DMS153 (cell line): ENCODE measurements at places on chromosomes 4 and X.

DNA sequence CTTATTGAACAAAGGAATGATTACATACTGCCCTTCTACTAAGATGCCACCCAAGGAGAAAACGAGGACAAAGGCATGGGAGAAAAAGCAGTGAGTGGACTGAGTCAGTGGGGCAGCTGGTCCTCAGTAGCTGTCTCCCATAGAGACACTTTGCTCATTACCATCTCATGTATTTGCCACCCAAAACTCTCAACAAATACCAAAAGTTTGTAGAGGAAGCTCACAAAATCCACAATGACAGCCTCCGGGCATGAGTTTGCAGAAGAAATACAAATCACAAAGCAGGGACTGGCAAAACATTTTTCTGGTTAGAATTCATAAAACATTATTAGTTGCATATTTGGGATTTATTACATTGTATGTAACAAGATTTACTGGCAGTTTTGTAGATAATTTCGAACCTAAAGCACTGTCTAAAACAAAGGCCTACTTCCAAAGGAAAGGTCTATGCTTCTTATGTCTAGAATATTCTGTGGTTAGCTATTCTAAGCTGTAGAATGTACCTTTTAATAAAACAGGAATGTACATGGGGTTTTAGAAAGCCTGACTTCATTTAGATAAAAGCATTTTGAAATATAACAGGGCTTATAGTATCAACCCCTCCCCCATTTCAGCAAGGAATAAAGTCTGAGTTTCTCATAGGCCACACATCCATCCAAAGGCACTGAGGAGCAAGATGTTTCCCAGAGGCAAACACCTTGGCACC, 17.7 kb downstream of the PCDH18 start:
- DNase-seq = no peak

GRCh38 chr4:86948276-86948675, 13.5 kb downstream of the AFF1 start:
- DNase-seq = no peak

DNA sequence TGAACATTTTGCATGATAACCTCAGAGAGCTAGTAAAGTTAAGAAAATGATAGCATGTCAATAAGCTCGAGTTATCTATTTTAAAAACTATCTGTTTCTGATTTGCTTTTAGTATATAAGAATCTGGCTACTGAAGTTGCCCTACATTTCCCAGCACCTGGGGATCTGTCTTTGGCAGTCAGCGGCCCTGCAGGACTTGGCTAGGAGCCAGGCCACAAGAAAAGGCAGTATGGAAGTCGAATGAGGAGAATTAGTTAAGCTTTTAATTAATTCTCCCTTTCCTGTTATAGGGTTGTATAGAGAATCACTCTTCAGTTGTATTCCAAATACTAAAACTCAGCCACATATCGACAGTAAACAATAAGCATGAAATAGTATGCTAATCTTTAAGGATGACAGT, 22.7 kb downstream of the POU4F2 start:
- no peak for DNase-seq

DNA sequence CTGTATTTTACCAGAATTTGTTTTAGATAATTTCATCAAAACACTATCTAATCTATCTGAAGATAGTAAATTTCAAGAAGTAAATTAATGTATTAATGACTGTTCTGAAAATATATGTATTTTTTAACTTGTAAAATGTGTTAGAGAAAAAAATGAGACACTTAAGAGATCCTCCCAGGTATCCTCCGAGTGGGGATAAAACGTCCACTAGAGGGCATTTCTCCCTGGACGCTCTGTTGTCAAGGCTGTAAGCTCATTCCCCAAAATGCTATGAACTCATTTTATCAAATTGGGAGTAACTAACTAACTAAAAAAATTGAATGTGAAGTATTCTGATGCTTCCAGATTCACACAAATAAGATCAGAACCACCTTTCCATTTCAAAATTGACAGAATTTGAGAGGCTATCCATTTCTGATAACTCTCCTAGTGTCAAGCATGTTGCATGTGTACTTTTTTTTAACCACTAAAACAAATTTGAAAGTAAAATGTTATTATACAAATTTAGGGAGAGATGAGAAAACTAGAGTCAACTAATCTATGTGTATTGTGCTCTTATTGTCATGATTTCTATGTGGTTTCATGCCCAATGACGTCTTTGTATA, 337.3 kb upstream of the HS3ST1 start:
- no peak for DNase-seq

GRCh38 chrX:101999644-102000539, 68.1 kb upstream of the ZMAT1 start:
- DNase-seq = no peak

GRCh38 chr4:159434114-159434870, 331.4 kb downstream of the RAPGEF2 start:
- no peak for DNase-seq

- no peak for DNase-seq
These were observed 85.7 kb downstream of the QDPR start for GRCh38 chr4:17426222-17426621.

DNA sequence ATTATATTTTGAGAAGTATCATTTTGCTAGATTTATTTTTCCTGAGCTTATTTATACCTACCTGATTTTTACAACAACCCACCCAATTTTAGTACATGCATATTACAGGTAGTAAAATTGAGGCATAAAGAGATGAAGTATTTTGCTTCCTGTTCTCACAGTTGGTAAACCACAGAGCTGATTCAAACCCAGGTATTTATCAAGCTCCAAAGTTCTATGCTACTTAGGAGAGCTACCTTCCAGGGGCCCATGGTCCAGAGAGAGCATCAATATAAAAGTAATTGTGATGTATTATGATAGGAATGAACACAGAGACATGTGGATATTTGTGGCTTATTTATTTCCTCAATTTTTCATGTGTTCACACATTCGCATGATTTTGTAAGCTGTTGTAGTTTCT, 20.2 kb upstream of the GBA3 start:
- no peak for DNase-seq

DNA sequence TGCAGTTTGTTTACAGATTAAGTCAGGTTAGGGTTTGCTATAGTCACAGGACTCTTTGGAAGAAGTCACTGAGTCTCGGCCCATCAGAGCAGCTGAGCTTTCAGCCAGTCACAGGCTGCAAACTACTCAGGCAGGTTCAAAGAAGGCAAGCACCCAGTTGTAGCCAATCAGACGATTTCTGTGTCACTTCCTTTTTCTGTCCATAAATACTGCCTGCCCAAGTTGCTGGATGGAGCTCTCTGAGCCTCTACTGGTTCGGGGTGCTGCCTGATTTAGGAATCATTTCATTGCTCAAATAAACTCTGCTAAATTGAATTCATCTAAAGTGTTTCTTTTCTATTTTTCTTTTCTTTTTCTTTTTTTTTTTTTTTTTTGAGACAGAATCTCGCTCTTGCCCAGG, 7.3 kb upstream of the SH3BP2 start:
- DNase-seq = no peak

GRCh38 chr4:28209371-28209924, 1348.8 kb downstream of the STIM2 start:
- DNase-seq = no peak

DNA sequence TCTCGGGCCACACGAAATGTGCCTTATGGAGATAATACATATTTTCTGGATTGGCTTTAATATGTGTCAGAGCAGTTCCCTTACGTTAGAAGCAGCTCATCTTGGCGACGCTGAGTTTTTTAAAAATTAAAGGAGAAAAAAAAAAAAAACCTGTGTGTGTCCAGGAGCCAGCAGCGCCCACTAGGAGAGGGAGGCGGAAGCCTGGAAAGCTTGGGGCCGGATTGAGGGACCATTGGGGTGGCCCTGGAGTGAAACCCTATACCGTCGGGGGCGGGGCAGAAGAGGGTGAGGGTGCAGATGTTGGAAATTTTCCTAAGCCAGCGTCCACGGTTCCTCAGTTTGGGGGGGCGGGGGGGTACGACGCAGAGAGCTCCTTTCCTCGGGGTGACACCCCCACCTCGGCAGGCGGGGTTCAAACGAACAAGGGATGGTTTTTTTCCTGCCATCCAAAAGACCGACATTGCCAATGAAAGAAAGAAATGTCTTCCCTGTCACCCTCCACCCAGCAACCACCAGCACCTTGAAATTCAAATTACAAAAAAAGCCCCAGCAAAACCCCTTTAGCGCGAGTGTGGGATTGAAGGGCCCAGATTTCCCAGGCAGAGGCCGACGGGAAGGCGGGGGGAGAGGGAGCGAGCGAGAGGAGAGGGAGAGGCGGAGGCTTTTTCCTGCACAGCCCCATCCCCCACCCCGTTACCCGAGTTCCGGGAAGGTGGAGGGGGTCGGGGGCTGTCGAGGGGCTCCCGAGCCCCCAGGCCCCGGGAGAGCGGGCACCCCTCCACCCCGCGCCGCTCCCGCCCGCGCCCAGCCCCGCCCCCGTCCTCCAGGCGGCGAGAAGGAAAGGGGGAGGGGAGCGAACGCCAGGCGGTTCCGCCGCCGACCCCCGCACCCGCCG, 859 bp downstream of the SMARCA1 start:
- peak; percentile 35 for DNase-seq

GRCh38 chr4:17468619-17469221, 43.2 kb downstream of the QDPR start:
- DNase-seq = no peak

DNA sequence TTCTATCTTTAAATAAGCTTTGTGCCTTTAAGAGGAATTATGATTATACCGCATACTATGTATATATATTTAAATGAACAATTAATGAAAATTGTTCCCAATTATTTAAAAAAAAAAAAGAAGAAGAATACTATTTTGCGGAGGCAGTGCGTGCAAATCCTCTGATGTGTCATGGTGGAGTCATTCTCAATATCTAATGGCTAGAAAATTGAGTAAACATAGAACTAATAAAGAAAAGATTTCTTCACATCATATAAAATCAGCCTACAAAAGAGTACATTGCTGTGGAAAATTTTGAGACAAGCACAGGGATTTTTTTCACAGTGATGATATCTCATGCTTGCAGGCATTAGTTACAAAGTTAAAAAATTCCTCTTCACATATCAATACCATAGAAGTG, 2.6 kb upstream of the EREG start:
- no peak for DNase-seq

DNA sequence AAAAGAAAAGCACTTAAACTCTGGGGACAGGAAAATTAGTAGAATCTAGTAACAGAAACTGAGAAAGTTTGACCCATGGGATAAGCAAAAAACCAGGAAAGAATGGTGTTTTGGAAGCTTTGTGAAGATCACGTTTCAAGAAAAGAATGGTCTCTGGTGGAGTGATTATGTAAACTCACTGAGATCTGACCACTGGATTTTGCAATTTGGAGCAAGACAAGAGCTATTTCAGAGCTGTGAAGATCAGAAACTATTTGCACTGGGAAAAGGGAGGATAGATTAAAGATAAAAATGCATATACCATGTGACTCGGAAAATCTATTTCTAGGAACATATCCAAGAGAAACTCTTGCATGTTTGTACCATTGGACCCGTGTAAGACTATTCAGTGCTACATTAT, 4.3 kb downstream of the TMPRSS11D start:
- DNase-seq = no peak

- DNase-seq = peak; percentile 0
These were observed 73.1 kb downstream of the QRFPR start for GRCh38 chr4:121307445-121308327.

- DNase-seq = no peak
These were observed 21.1 kb downstream of the RASSF6 start for GRCh38 chr4:73599182-73599581.

DNA sequence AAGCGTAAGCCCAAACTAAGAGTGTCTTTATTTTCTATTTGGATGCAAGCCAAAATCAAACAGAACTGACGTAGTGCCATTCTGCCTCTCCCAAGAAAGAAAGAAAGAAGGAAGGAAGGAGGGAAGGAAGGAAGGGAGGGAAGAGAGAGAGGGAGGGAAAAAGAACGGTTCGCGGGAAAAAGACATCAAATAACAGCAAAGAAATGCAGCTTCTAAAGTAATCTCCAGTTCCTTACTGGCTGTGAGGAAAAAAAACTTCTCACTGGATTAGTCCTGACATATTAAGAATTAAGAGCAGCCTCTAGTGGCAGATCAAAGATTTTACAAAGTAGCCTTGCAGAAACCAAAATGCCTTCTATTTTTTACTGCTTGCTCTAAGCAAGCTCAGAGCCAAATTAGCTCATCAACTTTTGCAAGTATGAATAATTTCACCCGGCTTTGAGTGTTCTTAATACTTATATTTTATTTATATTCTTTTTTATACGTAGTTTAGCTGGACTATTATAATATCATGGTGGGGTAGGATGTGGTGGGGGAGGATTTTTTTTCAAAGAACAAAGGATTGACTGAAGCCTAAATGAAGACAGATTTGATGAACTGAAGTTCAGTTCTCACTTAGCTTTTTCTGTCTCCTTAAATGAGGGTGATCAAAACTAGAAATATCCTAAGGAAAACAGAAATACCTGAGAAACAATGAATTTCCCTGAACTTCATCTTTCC, 36.6 kb downstream of the PITX2 start:
- no peak for DNase-seq

- DNase-seq = no peak
These were observed 71.9 kb upstream of the STX18 start for GRCh38 chr4:4613641-4614286.

DNA sequence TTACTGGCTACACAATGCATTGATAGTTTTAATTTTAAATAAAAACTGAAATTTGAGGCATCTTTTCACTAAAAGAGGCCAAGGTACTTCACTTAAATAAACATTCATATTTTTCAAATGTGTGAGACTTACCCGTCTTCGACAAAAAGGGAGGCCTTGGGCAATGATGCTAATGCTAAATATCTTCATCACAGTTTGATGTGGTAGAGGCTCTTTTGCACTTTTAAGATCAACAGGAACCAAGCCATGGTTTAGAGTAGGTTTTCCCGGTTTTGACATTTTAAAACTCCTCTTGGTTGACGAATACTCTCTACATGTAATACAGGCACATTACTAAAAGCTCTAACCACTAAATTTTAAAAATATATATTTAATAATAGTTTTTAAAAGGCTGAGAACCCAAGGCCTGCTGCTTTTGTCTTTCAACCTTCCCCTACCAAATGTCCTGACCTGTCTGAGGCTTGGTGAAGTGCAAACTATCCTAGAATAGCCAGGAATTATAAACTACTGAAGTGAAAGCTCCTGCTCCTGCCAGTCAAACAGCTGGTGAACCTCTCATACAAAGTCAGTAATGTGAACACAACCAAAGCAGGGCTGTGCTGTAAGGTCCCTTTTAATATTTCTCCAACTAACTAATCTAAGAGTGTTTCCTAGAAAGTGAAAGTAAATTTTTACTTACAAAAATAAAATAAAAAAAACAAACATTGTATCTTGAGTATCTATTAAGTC, 153.7 kb downstream of the FBXW7 start:
- DNase-seq = peak; percentile 29

DNA sequence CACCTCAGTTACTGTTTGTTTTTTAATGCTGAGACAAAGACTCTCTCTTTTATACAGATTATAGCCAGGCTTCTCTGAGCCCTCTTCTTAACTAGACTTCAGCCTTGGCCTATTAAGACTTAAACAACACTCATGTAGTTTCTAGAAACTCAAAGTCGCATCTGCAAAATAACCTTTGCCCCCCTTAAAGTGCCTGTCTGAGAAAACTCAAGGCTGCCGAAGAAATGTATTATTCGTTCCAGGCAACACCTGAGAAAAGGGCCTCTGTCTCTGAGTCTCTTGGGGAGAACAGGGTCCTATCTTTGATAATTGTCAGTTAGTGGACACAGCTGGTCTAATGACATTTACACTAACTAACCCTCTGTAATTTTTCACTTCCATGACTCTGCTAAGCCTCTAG, 60.8 kb upstream of the HPGD start:
- no peak for DNase-seq

- no peak for DNase-seq
These were observed 73.2 kb upstream of the ANXA10 start for GRCh38 chr4:168019019-168019651.

- no peak for DNase-seq
These were observed 479.5 kb downstream of the SPRY1 start for GRCh38 chr4:123876143-123876542.
